ENCODE measurements at places on chromosomes 1 and 21. TPM values are rescaled to one million over a fixed set of nuclear protein-coding genes. Genes with fewer than 3 reads are reported as not detected.

The TOR3A gene
- total RNA-seq: 78.6 TPM

The ZNF593OS gene
- 0.66 TPM for total RNA-seq

The ATF3 gene
- total RNA-seq: 7.4 TPM

The CR2 gene
- not detected for total RNA-seq

The TMCO4 gene
- total RNA-seq: 3.9 TPM

The ANGPTL3 gene
- not detected for total RNA-seq

The SELENON gene
- 41.0 TPM for total RNA-seq

The AMY1B gene
- total RNA-seq: not detected

The MYCL gene
- total RNA-seq: not detected

The RNF186 gene
- total RNA-seq: not detected

The OMA1 gene
- 23.7 TPM for total RNA-seq

The IFNLR1 gene
- total RNA-seq: 7.4 TPM

The LRRC53 gene
- not detected for total RNA-seq

The DFFB gene
- 3.6 TPM for total RNA-seq

The GPR25 gene
- total RNA-seq: not detected

The RRP15 gene
- total RNA-seq: 17.6 TPM

The AHCYL1 gene
- total RNA-seq: 109 TPM

The FAM72D gene
- not detected for total RNA-seq

The PROK1 gene
- 2.8 TPM for total RNA-seq
